Activated naive CD4-positive, alpha-beta T cell treated with anti-CD3 and anti-CD28 coated beads, Interleukin-2, amount 50 U/mL, for 16 hours (primary cell): ENCODE measurements at places on chromosomes 16 and 17.

DNA sequence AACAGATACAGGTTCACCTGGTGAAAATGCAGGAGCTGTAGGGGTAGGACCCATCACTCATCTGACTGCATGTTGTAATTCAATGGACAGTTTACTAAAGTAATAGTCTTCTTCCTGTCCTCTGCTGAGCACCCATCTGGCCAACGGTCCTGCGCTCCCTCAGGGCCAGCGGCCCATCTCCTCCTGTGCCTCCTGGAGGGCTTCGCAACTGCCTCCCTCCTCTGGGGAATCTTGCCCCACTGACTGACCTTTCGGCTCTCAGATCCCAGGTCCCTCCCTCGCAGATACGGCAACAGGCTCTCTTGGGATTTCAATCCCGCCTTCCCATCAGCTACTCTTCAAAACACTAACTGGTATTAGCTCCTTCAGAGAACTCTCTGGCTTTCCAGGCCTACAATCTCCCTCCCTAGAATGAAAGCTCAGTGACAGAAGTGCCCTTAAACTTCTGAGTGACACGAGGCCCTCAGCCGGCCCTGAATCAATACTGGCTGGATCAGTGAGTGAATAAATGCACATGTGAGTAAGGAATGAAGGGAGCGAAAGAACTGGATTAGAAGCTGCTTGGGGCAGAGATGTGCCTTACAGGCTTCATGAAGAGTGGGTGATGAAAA, 1.3 kb downstream of the PEMT start:
- DNase-seq: no peak

DNA sequence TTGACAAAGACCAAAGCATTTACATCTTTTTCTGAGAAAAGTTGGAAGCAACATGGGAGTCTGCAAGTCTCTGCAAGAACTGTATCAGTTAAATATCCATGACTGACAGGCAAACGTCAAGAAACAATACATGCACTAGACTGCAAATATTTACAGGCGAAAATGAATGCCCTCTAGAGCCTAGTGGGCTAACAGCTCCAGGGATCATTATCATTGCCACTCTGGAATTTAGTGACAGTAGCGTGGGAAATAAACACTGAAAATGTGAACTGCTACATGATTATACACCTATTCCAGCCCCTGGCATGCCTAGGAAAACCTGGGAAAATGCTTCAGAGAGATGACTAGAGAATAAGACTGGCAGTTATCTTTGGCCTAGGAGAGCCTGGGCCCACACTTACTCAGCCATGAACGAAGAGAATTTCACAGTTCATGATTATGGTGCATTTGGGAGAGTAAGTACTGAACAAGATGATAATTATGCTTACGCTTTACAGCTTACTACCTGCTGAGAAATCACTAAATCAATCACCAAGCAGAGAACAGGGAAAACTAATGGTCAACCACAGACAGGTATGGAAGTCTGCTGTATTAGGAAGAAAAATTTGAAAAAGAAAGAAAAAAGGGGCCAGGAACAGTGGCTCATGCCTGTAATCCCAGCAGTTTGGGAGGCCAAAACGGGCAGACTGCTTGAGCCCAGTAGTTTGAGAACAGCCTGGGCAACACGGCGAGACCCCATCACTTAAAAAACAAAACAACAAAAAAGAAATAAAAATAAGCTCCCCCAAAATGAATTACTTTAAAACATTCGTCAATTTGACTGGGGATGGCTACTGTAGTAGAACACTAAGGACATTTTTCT, 66.6 kb upstream of the CLEC18B start:
- DNase-seq: no peak

- no peak for DNase-seq
These were observed 4.6 kb upstream of the ZFHX3 start for GRCh38 chr16:73052576-73052975.

DNA sequence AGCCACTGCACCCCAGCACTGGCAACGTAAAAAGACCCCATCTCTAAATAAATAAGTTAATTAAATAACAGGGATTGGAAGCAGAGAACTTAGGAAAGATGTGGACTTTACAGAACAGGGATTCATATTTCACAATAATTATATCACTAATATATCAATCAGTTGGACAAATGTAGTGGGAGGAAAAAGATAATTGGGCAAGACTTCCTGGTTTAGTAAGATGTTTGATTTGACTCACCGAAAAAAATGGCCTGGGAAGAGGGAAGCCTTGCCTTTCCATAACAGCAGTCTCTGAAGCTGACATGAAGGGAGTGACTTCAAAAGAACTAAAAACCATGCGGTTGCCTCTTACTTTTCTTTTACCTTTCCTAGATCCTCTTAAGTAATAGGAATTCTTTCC, 15.2 kb upstream of the C17orf78 start:
- no peak for DNase-seq

GRCh38 chr16:88374736-88375135, 8.0 kb upstream of the ZNF469 start:
- DNase-seq: no peak

- no peak for DNase-seq
These were observed 70.3 kb downstream of the CREBBP start for GRCh38 chr16:3810198-3810664.

- no peak for DNase-seq
These were observed 765 bp downstream of the MYO18A start for GRCh38 chr17:29179232-29180033.

DNA sequence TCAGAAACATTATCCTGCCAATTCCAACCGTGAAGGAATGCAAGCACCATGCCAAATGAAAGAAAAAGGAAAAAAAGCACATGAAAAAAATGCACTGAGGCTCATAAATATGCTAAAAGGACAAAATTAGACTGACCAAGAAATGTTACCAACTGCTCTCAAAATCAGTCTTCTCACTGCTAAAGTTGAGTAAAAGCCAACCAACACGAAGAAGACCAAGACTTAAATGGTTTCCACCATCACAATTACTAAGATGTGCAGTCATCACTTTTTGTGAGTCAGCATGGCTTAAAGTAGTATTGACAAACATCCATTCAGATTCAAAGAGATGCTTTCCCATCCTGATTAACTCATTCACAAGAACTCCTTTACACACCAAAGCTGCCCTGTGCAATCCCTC, 16.4 kb downstream of the CDYL2 start:
- DNase-seq: no peak

DNA sequence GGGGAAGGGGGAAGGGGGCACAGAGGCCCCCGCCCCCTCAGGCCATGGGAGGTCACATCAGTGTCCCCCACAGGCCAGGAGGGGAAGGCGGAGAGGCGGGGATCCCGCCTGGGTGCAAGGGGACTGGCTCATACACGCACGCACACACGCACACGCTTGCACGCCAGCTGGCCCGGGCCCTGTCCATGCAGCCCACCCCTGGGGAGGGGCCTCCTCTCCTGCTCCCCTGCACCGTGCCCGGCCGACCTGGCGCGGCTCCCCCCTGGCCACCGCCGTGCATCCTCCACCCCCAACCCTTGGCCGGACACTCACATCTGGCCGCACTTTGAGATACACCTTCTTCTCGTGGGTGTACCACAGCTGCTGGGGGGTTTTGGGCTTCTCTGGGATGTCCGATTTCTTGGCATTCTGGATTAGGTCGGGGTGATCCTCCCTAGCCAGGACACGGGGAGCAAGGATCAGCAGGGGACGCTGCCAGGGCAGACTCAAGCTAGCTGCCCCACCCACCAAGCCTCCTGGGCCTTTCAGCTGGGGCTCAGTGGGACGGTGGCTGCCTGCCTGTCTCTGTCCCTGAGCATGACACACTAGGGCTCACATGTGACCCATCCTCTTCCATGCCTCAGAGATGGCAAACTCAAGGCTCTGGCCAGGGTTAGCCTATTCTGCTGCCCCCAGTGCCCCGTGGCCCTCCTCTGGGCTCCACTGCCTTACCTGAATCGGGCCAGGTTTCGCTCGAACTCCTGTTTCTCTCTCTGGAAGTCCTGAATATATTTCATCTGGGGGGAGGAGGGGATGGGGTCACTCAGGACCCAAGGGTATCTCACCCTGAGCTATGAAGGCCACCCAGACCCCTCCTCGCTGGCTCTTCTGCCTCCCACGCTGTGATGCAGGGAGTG, 6.7 kb downstream of the UBTF start:
- no peak for DNase-seq
